ENCODE measurements at places on chromosomes 5 and 9.
A peak's percentile ranks its signal among the peaks of the same experiment; 100 is the strongest.

GRCh38 chr9:68978066-68978465 is 35.8 kb downstream of the PRKACG start:
- no peak for DNase-seq

DNA sequence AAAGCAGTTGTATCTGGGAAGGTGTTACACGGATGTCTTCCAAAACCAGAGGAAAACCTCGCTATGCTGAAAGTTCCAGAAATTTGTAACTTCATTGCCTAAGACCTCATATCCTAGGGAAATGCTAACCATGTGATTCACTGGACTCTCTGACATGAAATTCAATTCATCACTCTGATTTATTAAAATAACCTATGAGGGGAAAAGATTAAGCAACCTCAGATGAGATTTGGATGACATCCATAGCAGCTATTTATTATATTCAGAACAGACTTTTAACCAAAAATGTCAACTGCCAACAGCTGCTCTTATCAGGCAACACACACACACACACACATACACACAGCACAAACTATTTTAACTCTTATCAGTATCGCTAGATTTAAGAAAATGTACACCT is 1006.4 kb upstream of the CTNND2 start:
- DNase-seq = no peak

DNA sequence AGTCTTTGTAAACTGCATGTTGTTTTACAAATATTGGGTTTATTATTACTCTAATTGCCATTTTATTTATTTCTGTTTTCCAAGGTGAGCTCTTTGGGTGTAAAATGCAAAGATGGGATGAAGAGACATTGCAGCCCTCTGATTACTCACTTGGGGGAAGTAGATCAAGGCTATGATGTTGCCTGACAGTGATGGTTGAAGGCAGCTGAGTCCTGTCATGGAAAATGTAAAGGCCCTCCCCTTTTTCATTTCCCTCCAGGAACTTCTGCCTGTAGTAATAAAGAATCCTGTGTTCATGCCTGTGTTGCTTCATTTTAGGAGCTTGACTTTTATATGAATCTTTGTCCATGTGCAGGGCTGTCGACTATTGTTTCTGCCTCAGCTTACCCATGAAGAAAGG is 605.4 kb upstream of the CLINT1 start:
- DNase-seq = no peak

DNA sequence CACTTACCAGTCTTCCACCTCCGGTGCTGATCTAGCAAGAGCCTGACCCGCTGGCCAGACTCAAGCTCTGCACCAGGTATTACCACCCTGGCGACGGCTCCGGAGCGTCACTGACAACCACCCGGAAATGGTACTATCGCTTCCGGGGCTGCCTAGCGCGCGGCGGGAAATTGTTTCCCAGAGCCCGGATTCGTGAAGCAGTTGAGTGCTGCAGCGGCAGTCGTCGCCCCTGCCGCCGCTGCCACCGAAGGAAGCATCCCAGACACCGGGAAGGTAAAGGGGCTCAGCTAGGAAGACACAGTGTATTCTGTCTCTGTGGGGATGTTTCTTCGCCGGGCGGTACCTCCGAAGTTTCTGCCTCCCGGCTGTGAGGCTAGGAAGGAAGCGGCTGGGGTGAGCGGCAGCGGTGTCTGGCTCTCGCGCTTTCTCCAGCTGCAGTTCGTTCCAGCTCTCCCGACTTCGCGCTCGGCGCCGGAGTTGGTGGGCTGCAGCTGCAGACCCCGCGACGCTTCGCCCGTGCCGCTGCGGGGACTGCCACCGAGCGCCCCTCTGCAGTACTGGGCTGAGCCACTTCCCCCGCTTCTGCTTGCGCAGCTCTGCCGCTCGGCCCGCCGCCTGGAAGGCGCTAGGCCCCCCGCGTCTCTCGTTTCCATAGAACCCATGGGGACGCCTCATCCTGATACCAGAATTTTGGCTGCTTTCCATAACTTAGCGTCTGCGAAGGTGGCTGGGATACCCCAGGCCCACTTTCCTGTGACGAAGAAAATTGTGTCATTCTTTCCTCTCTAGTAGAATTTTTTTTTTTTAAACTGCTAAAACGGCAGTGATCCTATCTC is at the start of the genes KIAA0825 and SLF1:
Gene KIAA0825 (minus strand): TSS at position 112 of the 836 bp plus-strand sequence. CDS start 81,478 bp downstream, outside the sequence.
Gene SLF1 (plus strand): TSS at position 177 of the 836 bp plus-strand sequence. CDS start 10,142 bp downstream, outside the sequence.
- DNase-seq = peak; percentile 89
